ENCODE measurements at places on chromosomes 4 and X.

DNA sequence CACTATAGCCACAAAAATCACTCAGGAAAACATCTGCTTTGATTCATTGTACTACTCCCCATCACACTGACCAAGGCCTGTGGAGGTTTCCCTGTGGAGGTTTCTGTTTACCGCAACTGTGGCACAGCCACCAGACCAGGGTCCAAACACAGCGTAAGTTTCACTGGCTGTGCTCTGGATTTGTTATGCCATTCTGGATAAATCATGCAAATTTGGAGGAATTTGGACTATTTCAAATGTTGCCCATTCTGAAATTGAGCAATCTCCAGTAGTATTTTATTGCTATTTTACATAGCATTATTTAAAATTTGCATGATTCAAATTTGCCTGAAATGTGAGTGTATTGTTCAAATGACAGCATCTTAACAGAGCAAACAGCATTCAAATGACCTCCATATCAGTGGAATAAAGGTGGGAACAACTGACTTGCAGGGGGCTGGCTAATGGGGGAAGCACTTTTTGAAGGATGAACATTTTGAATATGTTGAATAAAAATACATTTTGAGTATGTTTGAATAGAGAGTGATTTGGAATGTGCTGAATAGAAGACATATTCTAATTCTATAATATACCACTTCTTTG is 66.1 kb upstream of the ACSL1 start:
- DNase-seq: no peak

- DNase-seq: no peak
Measured at GRCh38 chr4:13866881-13867280, 239.4 kb upstream of the BOD1L1 start.

GRCh38 chrX:85109235-85109634 is 105.6 kb downstream of the APOOL start:
- peak; percentile 5 for DNase-seq

DNA sequence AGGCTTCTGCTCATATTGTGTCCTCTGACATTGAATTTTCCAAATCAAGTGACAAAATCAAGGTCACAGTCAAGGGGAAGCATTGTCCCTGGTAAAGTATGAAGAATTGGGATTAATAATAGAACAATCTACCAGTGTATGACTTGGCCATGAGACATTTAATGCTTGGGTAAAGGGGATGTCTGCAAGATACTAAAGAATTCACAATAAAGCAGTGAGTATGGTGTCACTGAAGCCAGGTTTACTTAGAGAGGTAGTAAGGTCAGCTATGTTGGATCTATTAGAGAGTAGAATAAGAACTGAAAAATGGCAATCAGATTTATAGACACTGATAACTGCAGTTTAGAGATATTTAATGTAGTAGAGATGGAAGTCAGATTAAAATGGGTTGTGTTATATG is 349.2 kb downstream of the BMPR1B start:
- DNase-seq: no peak

DNA sequence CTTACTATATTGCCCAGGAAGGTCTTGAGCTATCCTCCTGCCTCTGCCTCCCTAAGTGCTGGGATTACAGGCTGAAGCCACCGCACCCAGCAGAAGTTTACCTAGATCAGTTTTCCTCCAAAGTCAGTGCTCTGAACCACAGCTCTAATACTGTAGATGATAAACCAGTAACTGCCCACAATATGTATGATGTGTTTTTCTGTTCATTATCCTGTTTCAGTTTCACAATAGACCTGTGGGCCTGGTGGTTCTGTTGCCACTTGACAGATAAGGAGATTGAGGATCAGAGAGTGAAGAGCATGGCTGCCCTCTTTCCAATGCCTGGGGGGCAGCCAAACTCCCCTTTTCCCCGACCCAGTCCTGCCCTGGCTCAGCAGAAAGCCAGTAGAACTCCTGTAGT is 87.0 kb downstream of the EFNB1 start:
- DNase-seq: no peak

GRCh38 chr4:183249854-183250253 is 70.2 kb downstream of the CLDN22 start:
- no peak for DNase-seq

Data from COLO829 (cell line).